Right hindlimb (tissue), 1 donor: ENCODE measurements at places on chromosomes 6 and 20.

DNA sequence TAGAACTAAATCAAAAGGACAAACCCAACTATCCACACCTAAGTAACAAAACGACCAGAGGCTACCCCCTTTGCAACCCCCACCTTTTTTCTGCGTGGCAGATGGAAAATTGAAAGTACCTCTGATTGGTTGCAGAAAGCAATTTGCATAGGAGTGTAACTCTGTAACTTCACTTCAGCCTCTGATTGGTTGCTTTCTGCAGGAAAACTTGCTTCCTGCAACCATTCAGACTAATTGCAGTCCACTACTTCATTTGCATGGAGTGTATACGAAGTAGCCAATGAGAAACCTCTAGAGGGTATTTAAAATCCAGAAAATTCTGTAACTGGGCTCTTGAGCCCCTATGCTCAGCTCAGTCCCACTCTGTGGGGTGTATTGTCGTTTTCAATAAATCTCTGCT lies 129.1 kb upstream of the OLIG3 start:
- no peak for DNase-seq

- no peak for DNase-seq
Measured at GRCh38 chr6:160374836-160375560, 26.8 kb downstream of the SLC22A3 start.

- DNase-seq: peak; percentile 79
Measured at GRCh38 chr6:43489277-43490072, 12.1 kb downstream of the TJAP1 start.

- peak; percentile 97 for DNase-seq
Measured at GRCh38 chr20:32474967-32475811, 109.9 kb downstream of the NOL4L start.

DNA sequence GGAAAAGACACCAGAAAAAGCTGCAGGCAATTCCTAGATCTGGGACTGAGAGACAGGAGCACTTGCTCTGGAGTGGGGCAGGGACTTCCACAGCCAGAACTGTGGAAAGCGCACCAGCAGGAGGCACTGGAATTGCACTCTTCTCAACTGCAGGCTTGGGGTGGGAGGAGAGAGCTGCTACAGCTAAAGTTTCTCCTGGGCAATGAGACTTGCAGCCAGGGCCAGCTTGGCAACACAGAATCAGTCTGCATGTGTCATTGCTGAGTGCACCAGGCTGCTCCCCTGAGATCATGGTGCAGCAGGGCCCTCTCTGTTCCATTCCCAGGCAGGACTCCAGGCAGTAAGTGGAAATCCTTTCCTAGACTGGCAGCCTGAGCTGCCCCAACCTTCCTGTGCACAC lies 145.8 kb downstream of the INSM1 start:
- DNase-seq: no peak

DNA sequence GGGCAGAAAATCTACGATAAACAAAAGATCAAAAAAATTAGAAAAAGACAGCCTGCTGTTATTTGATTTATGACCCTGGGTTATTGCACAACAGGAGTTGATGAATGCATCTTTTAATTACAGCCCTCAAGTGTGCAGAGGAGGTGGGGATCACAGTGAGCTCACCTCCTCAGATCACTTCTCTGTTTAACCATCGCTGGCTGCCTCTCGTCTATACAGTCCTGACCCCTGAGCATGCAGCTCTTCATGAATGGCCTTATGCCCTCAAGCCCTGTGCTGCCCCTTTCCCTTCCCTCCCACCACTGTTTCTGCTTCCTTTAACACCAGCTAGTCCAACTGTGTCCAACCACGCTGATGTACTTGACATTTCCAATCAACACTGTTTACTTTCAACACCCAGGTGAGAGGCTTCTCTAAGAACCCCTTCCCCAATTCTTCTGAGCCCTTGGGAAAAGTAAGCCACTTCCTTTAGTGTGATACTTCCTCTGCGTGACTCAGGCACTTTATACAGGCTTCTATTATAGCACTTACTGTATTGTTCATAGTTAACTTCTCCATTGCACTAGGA lies 60.6 kb upstream of the RIPOR2 start:
- no peak for DNase-seq

DNA sequence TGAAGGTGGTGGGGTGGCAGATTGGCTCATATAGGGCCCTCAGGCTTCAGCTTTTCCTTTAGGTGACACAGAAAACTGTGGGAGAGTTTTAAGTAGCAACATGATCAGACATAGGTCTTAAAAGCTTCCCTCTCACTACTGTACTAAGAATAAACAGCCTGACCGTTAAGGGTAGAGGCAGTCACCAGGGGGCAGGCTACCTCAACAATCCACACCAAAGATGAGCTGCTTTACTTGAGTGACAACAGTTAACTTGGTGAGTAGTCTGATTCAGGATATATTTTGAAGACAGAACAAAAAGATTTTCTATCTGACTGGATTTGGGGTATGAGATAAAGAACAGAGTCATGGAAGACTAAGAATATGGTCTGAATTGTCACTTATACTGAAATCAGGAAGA lies 193.1 kb upstream of the SHLD1 start:
- DNase-seq: peak; percentile 41

DNA sequence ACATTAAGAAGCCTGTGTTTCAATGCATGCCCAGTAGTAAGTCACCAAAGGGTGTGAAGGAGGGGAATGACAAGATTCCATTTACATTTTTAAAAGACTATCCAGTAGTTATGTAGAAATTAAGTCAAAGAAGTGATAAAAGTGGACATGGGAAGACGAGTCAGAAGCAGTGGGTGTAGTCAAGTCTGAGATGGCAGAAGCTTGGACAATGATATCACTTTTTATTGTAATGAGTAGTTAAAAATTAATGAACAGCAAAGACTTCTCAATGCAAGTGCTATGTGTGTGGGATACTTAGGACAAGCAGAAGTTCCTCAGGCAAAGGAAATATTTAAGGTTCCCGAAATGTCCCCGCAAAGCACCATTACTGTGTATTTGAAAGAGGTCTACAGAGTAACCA lies 156.0 kb downstream of the DST start:
- DNase-seq: no peak

GRCh38 chr6:21907291-21907690 lies 313.7 kb downstream of the SOX4 start:
- DNase-seq: no peak

DNA sequence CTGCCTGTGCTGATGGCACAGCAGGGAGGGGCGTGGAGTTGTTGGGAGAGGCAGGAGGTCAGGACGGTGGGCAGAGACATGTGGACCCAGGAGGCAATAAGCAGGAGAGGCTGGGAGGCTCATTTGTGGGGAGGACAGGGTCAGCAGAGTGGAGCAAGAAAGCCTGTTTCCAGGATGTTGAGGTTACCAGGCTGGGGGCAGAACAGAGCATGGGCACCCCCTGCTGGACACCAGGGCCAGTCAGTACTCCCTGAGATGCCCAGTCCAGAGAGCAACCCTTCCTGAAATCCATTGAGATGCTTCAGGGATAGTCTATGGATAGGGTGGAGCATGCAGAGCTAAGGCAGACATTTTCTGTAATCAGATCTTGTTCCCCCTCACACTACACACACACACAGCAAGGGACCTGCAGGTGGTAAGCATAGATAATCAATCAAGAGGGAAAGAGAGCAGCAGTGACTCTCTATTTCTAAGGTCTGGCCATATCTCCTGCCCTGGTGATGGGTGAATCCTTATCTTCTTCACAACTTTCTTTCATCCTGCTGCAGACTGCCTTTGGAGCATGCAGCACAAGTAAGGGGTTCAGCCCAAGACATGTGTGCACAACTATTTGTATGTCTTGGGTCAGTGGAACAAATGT lies 41.7 kb downstream of the MOCS1 start:
- DNase-seq: peak; percentile 72

GRCh38 chr6:2447931-2448330 lies 202.5 kb upstream of the GMDS start:
- DNase-seq: no peak

DNA sequence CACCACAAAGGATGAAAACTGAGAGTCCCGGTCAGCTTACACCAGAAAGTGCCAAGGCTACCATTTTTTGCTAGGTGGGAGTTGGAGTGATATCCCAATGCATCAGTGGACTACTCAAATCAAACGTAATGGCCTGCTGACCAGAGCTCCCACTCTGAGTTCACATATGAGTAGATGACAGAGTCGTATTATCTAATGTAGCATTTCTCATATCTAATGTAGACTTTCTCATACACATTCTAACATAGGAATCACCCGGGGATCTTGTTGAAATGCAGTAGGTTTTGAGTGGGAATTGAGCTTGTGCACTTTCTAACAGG lies 38.4 kb upstream of the FUCA2 start:
- DNase-seq: no peak

DNA sequence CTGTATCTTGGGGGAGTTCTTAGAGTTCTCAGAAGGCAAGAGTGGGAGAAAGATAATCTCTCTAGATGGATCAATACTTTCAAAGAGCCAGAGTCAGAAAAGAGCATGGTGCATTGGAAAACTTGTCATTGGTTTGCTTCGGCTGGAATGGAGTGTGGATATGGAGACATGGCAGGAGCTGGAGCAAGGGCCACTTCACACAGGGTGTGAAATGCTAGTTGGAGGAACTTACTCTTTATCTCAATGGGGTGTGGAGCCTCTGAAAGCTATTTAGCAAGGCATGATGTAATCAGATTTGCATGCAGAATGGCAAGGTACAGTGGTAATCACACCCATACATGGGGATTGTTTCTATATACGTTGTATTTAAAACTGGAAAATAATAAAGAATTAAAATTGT lies 31.5 kb upstream of the PAQR8 start:
- no peak for DNase-seq

DNA sequence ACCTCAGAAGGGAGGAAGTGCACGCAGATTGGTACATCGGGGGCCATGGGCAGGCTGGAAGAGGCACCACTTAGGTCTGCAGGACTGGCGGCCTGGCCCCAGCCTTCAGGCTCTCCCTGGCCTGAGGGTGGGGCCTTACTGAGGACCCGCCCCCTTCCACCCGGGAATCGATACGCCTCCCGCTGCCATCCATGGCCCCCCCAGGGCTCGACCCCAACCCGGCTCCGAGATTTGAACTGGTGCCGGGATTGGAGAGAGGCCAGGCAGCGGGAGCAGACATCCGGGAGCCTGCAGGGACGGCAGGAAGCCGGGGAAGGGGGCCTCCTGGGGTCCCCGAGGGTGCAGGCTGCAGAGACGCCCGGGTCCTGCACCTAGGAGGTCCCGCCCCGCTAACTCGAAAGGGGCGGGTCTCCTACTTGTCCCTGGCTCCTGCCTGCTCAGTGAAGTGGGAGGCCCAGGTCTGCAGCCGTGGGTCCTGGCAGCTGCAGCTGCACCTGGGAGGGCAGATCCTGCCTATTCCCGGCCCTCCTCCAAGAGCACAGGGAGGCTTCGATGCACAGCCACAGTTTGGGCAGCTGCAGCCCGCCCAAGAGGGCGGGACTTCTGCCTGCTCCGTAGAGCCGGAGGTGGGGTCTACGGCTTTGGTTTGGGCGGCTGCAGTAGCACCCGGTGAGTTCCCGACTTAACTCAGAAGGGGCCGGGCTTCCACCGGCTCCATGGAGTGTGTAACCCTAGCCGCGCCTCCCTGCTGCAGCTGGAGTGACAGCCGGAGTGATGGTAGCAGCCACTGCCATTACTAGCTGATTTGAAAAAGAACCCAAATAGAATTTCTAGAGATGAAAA lies 35.2 kb upstream of the TBC1D22B start:
- DNase-seq: peak; percentile 91

DNA sequence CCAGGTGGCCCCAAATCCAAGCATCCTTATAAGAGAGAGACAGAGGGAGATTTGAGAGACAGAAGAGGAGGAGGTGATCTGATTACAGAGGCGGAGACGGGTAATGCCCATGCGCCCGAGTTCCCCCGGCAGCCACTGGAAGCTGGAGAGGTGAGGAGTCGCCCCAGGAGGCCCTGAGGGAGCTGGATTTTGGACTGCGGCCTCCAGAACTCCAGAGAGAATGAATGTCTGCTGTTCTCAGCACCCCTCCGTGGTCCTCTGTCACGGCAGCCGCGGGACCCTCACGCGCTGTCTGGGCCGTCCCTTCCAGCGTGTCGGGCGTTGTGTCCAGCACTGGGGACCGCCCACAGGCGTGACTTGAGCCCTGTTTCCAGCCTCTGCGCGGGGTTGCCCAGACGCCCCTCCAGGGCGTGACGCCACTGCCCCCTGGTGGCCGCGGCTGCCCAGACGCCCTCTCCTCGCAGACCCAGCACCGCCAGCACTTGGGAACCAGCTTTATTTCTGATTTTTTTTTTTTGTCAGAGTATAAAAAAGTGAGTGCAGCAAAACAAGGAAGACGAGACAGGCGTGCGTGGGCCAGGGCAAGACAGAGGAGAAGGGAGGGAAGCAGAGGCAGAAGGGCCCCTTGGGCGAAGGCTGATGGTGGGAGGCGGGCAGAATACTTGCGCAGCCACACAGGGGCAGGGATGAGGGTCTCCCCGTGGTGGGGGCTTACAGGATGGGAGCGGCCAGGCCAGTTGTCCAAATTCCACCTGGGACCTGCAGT lies 4.1 kb upstream of the ZNF512B start:
- DNase-seq: peak; percentile 92

DNA sequence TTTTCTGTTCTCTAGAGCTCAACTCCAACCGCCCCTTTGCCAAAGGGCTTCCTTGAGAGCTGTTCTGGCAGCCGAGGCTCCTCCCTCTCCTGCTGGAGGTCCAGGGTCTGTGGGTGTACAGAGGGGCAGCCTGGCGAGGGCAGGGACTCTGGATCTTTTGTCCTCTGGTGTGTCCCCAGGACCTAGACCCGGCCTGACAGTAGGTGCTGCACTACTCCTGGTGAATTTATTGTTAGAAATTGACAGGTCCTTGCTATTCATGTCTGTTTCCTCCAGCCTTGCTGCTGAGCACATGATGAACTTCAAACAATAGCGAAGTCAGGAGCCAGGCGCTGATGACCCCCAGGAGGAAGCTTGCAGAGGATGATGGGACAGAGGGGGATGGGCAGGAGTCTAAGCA lies 234.7 kb upstream of the SULF2 start:
- no peak for DNase-seq

DNA sequence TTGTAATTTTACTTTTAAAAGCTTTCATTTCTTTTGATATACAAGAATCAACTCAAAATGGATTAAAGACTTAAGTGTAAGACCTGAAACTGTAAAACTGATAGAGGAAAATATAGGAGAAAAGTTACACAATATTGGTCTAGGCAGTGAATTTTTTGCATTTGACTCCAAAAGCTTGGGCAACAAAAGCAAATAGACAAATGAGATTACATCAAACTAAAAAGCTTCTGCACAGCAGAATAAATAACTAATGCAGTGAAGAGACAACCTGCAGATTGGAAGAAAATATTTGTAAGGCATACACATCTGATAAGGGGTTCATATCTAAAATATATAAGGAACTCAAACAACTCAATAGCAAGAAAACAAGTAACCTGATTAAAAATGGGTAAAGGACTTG lies 3.0 kb downstream of the GABRR1 start:
- no peak for DNase-seq
